Activated B cell treated with CpG ODN at 0.5 μM for 24 hours (primary cell): ENCODE measurements at places on chromosomes 2 and 18.

DNA sequence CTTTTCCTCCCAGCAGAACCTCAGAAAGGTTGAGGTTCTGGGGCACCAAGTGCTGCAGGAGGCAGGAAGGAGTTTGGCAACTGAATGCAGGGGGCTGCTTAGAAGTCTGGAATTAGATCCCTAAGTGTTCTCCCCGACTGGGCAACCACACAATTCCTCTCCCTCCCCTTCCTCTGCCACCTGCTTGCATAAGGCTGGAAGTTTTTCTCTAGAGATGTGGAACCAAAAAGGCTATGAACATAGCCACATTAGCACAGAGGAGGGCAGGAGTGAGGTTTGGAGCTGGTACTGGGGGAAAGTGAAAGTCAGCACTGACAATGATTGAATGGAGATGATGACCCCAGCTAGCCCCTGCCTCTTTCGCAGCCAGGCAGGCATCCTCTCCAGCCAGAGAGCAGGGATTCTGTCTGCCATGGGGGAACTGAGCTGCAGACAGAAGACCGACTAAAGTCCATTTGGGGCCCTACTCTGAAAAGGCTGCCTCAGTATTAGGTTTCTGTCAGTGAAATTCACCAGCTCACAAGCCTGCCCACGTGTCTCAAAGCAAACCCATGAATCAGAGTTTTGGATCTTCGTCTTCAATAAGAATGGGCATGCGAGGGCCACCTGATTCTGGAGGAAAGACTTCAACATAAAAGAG lies 87.9 kb upstream of the ITGA6 start:
- DNase-seq, result no peak

- no peak for DNase-seq
Measured at GRCh38 chr2:112834396-112835037, 2.1 kb downstream of the IL1B start.

DNA sequence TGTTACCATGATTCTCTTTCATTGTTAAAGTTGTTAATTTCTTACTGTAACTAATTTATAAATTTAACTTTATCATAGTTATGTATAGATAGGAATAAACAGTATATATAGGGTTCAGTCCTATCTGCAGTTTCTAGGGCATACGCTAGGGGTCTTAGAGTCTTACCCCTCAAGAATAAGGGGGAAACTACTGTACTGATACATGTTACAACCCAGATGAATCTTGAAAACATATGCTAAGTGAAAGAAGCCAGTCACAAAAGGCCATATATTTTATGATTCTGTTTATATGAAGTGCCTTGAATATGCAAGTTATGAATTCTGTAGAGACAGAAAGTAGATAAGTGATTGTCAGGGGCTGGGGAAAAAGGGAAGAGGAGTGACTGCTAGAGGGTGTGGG lies 52.4 kb downstream of the RTN4 start:
- no peak for DNase-seq

- no peak for DNase-seq
Measured at GRCh38 chr2:23041443-23041842, 343.5 kb upstream of the KLHL29 start.

GRCh38 chr18:75110846-75111415 lies 98.0 kb downstream of the PTGR3 start:
- no peak for DNase-seq

DNA sequence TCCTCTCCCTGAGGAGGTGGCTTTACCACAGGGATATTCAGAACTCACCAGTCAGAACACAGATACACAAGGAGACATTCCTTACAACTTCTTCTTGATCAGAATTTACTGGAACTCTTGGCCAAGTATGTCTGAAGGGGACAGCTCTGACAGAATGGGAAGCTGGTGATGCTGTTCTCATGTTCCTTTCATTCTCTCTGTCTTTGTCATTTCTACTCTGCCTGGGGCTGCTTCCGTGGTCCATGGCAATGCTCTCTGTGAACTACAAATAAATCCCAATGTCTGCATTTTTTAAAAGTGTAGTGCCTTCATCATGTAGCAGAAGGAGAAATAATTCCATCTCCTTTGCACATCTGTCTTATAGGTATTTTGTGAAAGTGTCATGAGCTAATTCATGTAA lies 730.3 kb downstream of the CNTNAP5 start:
- no peak for DNase-seq

DNA sequence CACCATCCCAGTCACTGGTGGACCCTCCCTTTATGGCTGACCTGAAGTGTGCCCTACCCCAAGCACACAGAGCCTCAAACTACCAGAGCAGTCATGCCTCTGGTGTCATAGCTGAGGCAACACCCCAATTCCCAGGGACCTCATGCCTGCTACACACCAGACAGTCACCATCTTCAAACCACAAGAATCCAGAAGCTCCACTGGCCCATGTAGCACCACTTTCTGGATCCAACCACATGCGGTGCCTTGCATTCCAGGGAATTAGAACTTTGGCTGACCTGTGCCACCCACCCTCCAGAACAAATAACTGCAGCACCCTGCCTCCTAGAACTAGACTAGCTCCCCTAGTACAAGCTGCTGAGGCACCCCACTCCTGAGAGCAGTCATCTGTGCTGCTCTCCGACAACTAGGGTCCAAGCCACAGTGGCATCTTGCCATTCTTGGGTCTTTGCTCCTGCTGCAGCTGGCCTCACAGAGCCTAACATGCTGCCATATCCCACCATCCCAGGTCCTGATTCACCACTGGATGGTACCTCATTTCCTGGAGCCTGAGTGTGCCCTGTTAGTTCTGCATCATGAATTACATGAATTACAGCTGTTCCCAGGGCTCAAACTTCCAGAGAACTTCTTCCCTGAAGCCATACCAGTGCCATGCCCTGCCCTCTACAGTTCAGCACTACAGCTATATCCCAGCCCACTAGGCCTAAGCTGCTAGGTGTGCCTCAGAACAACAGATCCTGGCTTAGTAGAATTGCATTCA lies 243.8 kb upstream of the CHST9 start:
- DNase-seq, result no peak

DNA sequence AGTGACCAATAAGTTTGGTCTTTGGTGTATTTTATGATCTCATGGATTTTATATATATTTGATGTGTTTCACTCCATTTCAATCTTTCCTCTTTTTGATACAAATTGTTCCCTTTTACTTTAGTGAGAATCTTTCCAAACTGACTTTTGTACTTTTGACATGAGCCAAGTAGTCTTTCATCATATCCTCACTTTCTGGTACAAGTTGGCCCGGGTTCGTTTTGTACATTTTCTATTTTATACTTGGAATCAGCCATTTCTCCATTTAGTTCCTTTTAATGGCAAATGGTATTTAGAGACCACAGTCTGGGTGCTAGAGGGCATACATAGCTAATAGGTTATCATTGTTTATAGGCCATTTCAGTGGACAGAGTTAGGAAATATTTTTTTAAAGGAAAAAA lies 147.9 kb upstream of the MYO3B start:
- no peak for DNase-seq

- no peak for DNase-seq
Measured at GRCh38 chr18:10946058-10946457, 203.3 kb downstream of the PIEZO2 start.

DNA sequence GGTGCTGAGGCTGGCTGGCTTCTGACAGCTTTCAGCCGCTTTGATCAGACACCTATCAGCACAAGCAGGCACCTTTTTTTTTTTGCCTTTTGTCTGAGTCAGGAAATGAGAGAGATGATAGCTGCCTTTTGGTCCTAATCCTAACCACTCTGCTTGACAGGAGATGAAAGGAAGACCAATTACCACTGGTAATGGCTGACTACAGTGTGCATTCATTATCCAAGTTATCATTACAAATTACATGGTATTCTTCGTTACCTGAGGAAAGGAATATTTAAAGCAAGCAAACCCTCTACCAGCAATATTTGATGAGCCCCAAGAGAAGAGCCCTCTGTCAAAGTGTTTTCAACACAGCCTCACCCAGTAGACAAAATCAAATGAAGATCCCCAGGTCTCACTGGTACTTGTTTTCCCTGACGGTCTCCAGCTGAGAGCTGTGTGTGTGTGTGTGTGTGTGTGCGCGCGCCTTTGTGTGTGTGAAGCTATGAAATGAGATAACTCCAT lies 925.7 kb downstream of the DCDC2C start:
- DNase-seq, result no peak

- no peak for DNase-seq
Measured at GRCh38 chr18:58476516-58477256, 152.2 kb downstream of the ALPK2 start.

GRCh38 chr18:24497031-24497754 lies 36.8 kb downstream of the HRH4 start:
- DNase-seq, result no peak

- DNase-seq, result peak; percentile 32
Measured at GRCh38 chr2:47034973-47035609, 119.5 kb upstream of the MCFD2 start.
